ENCODE measurements at places on chromosomes 4 and X.

GRCh38 chr4:3310301-3311094, 17.7 kb downstream of the RGS12 start:
- no peaks in the 10 kb centered on the region for H3K36me3 ChIP-seq
- no peak overlapping the region for H3K4me3 ChIP-seq
- peaks cover 7% of the 10 kb centered on the region for H3K4me1 ChIP-seq
- no peak for DNase-seq

- no peaks in the 10 kb centered on the region for H3K27me3 ChIP-seq
- H3K36me3 ChIP-seq = no peaks in the 10 kb centered on the region
- no peaks in the 10 kb centered on the region for H3K4me1 ChIP-seq
- no peak overlapping the region for H3K27ac ChIP-seq
- H3K4me3 ChIP-seq = no peak overlapping the region
Observed at GRCh38 chr4:129532573-129532972, 436.6 kb downstream of the C4orf33 start.

GRCh38 chr4:52126226-52126625, 75.1 kb downstream of the SPATA18 start:
- no peak overlapping the region for H3K27ac ChIP-seq
- DNase-seq = no peak
- no peaks in the 10 kb centered on the region for H3K4me1 ChIP-seq

GRCh38 chr4:139951021-139951420, 203.0 kb downstream of the MAML3 start:
- H3K36me3 ChIP-seq = no peaks in the 10 kb centered on the region
- DNase-seq = no peak
- no peak overlapping the region for H3K27ac ChIP-seq
- no peaks in the 10 kb centered on the region for H3K27me3 ChIP-seq
- no peaks in the 10 kb centered on the region for H3K4me1 ChIP-seq
- H3K4me3 ChIP-seq = no peak overlapping the region

DNA sequence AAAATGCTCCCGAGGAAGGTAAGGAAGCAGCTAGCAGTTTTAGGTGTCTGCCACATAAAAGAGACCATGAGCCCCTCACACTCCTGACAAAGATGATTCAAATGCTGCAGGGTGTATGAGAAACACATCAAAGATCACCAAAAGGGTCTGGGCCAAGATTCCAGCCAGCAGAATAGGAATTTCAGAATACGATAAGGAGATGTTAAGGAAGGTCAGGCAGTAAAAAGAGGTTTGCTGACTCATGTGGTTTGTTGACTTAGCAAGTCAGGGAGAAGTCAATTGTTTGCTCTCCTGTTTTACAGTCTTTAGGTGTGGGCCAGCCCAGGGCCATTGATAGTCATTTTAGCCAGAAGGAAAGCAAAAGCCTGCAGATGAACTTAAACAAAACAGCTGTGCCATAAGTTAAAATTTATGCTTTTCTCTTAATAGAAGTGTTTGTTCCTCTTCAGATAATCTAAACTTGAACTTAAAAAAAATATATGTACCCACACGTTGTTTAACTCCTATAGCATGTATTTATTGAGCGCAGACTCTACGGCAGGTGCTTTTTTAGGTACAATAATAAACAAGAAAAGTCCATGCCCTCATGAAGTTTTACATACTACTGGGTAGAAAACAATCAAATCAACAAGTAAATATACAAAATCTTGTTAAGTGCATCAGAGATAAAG, 115.6 kb downstream of the CAMK2D start:
- peaks cover 4% of the 10 kb centered on the region for H3K4me1 ChIP-seq
- no peaks in the 10 kb centered on the region for H3K36me3 ChIP-seq
- H3K27ac ChIP-seq = no peak overlapping the region
- H3K27me3 ChIP-seq = no peaks in the 10 kb centered on the region
- H3K4me3 ChIP-seq = no peak overlapping the region

Measured in naive thymus-derived CD4-positive, alpha-beta T cell (primary cell).